ENCODE measurements at places on chromosomes 5 and 9.

GRCh38 chr5:15074651-15075050 lies 203.1 kb upstream of the ANKH start:
- no peak for DNase-seq

GRCh38 chr5:11363631-11364178 lies 540.5 kb downstream of the CTNND2 start:
- DNase-seq, result no peak

DNA sequence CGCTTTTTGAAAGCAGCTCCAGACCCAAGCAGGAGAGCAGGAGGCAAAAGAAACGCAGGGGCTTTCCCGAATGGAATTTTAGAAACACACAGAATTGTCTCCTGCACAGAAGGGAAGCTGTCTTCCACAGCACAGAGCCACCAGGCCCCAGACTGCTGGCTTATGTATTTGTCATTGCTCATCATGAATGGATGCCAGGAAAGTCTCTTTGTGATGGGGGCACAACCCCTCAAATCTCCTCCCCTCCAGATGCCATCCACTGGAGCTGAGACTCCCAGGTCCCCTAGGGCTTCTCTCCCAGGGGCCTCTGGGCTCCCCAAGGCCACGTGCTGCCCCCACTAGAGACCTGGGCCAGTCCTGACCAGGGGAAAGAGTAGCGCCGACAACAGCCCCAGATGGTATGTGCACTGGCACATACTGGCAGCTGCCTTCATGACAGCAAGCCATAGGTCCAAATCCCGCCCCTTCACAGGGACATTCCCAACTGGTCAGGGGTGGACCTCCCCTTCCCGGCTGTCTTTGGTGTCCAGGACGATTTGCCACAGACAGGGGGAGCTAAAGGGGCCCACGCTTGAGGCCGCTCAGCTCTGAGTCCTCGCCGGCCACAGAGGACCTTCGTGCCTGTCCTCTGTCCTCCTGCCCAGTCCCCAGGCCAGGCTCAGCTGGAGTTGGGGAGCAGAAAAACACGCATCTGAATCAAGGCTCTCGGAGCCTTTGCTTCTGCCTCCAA lies 127.8 kb downstream of the KCNIP1 start:
- no peak for DNase-seq

GRCh38 chr5:179343719-179344430 lies 1.4 kb downstream of the ADAMTS2 start:
- no peak for DNase-seq

- DNase-seq, result no peak
These were observed 208.3 kb downstream of the ENC1 start for GRCh38 chr5:74432216-74432615.

DNA sequence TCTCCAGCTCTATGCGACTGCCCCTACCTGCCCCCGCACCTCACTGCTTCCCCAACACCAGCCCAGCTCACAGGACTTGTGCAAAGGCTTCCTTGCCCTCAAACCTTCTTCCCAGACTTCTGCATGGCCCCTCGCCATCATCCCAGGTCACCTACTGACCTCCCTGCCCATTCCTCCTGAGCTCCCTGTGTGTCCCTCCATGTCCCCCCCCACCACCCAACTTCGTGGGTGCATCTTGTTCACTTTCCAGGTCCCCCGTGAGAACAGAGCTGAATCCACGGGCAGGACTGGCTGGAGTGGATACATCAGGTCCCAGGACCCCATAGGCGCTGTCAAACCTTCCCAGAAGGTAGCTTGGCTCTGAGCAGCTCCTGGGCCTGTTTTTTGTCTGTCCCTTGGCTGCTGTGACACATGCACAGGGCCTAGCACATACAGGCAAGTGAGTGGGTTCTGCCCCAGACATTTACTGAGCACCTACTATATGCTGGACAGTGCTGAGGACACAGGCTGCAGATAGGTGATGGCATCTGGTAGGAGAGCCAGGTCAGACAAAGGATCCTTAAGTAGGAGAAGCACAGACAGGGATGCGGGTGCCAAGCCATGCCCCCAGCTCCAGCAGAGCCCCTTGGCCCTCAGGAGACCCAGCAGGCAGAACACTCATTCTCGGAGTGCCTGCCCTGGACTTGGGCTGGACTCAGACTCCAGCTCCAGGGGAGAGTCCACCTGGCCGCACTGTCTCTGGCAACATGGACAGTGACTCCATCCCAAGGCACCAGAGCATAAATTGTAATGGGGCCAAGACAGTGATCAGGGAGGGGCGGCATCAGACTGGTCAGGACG lies 15.0 kb downstream of the NINJ1 start:
- no peak for DNase-seq

GRCh38 chr5:73295921-73296320 lies 122.9 kb downstream of the TMEM174 start:
- no peak for DNase-seq

- DNase-seq, result peak; percentile 19
These were observed 984 bp downstream of the STXBP1 start for GRCh38 chr9:127612939-127613582.

GRCh38 chr9:95077053-95077765 lies 240.3 kb downstream of the FANCC start:
- DNase-seq, result no peak

DNA sequence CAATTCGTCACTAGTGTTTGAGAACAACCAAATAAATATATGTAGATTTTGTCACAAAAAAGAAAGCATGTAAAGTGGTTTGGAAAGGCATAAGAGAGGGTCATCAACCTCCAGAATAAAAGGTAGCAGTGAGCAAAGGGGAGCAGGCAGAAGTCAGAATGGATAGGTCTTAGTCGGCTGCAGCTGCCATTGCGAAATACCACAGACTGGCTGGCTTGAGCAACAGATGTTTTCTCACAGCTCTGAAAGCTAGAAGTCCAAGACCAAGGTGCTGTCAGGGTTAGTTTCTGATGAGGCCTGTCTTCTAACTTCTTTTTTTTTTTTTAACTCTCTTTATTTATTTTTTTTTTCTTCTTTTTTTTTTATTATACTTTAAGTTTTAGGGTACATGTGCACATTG lies 208.1 kb upstream of the PIK3R1 start:
- DNase-seq, result no peak

- DNase-seq, result no peak
These were observed 62.6 kb downstream of the SUSD1 start for GRCh38 chr9:112112519-112112918.

DNA sequence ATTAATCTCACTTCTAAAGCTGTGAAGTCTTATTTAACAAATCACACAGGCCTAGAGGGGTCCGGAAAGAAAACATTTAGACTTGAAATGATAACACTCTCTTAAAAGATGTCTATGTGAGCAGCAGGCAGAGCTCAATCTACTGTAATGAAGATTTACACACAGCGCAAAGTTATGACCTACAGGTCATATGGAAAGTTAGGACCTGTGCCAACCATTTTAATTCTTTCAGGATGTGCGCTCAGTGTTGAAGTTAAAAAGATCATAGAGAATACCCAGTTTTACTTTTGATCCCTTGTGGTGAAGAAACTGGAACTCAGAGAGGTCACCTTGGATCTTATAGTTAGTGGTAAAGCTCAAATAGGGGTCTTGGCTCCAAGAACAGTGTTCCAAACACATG lies 3.1 kb upstream of the CREBRF start:
- DNase-seq, result no peak

DNA sequence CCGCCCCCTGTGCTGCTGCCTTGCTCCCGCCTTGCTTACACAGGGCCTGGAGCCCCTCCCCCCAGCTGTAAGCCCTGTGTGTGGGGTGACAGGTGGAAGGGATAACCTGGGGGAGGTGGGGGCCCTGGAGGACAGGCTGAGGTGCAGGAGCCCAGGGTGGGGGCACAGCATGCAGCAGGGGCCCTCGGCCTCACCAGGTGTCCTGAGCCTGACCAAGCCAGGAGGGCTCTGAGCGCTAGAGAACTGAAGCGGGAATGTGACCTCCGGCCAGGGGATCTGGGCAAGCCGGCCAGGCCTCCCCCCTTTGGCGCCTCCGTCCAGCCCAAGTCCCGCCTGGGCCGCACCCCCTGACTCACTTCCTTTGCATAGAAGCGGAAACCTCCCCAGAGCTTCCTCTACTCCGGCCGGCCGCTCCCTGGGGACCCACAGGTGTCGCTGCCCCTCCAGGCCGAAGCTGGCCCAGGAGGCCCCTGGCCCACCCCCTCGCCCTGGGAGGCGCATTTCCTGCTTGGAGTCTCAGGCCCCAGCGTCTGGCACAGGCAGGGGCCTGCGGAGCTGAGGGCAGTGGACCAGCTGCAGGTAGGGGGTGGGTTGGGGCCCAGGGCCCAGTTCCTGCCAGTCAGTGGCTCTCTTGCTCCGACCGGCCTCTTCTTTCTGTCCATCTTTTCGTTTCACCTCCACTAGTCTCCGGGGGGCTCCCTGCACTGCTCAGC lies at the start of gene TOR4A:
TSS of gene TOR4A (plus strand) at position 398 of the 713 bp plus-strand sequence. CDS start 964 bp downstream, outside the sequence.
- DNase-seq, result no peak

DNA sequence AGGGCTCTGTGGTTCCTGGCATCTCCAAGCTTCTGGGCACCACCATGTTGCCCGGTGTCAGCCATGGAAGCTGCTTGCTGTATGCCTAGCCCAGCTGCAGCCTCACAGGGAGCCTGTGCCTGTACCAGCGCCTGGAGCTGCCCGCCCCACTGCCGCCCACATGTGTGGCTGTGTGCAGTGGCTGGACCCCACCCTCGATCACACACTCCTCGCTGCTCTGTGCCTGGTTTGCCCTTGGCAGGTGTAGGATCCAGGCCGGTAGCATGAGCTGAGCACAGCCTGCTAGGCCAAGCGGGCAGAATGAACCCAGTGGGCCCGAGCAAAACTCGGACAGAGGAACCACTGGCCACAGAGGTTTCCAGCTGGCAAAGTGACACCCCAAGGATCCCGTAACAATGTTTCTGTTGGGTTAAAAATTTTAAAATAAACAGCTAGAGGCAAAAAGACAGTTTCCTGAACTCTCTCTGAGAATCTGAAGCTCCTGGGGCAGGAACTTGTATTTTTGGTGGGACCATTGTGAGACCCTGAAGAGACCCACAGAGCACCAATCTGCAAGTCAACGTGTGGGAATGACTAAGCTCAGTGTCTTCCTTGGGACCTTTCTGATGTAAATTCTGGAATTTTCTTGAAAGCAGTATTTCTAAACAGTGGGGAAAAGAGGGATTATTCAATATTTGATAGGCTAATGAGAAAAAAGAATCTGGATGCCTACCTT lies 73.1 kb upstream of the CCDC112 start:
- DNase-seq, result no peak

- no peak for DNase-seq
These were observed 123.4 kb downstream of the ESM1 start for GRCh38 chr5:54862036-54862435.

DNA sequence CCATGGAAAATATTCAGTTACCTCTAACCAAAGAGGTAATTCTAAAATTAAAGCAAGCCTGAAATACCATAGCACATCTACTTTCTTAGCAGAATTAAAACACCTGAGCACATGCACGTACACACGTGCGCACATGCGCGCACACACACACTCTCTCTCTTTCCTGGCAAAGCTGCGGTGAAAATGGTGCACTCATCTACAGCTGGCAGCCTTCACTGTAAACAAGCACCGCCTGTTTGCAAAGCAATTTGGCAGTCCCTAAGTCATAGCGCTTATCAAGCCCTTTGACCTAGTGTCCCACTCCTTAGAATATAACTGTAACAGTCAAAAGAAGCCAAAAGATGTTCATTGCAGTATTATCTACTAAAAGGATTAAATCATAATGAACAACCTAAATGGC lies 278.7 kb downstream of the DENND1A start:
- DNase-seq, result no peak

DNA sequence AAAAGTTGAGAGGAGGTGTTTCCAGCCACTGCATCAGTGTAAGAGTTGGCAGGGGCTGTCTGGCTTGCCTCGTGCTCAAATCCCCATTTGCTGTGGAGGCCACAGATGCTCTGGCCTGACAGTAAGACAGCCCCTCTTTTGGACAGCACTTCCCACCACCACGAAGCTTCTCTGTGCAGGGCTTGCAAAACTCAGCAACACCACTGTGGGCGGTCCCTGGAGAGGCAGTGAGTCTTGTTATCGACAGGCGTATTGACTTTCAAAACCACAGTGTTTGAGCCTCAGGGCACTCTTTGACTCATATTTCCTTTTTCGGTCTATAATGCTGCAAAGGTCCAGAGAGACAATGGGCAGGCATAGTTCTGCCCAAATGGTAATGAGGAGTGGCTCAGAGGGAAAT lies 539.5 kb downstream of the EBF1 start:
- no peak for DNase-seq
